T-cell (primary cell): ENCODE measurements at places on chromosomes 11 and 22.
A peak's percentile ranks its signal among the peaks of the same experiment; 100 is the strongest.

DNA sequence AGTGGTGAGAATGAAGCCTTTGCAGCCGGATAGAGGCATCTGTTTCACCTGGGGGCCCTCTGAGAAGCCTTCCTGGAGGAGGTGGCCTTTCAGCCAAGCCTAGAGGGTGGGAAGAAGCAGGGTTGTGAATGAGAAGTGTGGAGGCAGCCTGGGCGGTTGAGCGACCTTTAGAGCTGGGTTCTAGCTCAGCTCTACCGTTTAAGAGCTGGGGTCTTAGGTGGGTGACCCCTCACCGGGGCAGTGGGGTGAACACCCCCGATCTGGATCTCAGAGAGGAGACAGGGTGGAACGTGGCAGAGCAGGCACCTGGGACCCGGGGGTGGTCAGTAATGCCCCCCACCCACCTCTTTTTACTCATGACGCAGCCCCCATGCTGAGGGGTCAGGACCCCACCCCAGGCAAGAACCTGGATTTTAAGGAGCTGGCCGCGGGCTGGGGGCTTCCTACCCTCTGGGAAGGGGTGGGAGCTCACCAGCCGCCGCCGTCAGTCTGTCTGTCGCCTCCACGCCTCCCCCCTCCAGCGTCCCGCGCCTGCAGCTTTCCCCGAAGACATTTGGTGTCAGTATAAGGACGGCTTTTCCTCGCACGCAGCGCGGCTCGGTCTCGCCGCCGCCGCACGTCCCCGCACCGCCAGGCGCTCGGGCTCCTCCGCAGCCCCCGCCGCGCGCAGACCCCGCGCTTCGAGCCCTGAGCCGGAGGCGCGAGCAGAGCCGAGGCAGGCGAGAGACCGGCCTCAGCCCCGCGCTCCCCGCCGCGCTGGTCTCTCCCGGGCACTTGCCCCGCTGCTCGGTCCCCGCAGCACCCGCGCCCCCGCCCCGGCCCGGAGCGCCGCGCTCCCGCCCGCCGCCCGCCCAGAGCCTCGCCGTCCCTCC is 13.3 kb upstream of the CACNA1I start:
- DNase-seq: peak; percentile 39

- no peak for DNase-seq
Measured at GRCh38 chr11:95766701-95767100, 22.9 kb downstream of the FAM76B start.

DNA sequence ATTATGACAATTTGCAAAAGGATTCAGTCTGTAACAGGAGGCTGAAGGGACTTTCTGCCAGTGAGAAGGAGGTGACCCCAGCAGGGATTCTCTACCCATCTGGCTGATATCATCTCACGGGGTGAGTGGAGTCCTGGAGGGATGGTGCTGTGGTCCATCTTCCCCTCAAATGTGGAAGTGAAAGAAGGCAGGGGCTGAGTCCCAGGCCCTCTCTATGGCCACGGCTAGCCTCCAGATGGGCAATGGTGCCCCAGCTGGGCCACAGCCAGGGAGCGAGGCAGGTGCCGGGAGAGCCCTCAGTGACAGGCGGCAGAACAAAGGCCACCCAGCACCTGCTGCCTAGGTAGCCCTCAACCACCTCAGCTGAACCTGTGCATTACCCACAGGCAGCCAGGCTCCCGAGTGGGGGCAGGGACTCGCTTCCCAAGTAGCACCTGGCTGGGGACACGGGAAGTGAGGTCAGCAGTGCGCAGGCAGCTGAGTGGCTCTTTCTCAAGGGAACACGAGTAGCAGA is 6.7 kb downstream of the NECTIN1 start:
- DNase-seq: no peak

DNA sequence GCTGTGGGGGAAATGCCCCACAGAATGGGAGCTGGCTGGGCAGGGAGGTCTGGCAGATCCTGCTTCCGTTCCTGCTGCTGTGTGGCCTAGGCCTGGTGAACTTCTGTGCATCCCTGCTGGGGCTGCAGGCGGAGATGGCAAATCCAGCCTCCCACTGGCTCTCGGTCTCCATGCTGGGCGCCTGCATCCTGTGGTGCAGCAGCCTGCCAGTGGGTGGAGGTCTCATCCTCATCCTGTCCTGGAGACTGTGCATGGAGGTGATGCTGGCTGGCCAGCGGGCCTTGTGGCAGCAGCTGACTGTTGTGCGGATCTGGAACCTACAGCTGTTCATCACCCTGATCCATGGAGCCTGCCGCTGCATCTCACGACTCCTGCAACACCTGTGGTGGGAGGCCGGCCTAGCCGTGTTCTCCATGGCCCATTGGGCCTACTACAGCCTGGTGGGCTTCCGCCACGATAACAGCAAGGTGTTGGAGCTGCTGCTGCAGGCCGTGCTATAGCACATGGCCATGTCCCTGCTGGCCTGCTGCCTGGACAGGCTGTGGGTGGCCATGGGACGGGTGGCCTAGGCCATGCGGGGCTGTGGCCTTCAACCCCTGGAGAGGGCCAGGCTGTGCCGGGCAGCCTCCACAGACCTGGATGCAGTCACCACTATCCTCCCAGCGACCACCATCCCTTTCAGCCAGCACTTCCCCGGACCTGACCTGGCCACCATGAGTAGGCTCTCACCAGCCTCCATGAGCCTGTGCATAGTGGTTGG is 8.8 kb upstream of the RPL3 start:
- no peak for DNase-seq

DNA sequence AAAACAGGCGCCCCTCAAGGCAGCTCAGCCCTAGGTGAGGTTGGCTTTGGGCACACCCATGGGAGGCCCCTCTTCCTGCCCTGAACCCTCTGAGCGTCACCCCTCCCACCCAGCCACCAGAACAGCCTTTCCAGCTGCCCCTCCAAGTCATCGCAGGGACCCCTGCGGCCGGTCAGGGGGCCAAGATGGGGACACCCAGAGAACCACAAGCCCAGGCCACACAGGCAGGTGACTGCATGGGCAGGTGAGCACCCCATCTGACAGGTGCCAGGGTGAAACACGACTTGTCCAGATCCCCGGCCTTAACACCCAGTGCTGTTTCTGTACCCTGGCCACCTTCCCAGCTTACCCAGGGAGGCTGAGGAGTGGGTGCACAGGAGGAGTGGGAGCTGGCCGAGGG is 24.6 kb upstream of the GRAMD4 start:
- DNase-seq: no peak

DNA sequence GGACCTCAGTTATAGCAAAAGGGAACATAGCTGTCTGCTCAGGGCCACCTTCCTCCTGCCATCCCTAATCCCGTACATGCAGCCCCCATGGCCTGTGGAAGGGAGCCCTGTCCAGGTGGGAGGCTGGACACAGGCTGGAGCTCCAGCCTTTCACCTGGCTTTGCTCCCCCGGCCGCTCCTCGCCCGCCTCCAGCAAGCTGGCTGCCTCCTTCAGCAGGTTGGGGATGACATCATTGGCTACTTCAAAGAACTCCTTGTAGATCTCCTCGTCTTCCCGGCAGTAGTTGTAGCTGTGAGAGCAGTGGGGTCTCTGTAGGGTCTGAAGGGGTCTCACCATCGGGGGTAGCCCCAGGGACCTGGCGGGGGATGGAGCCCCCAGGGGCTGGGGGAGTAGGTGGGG is 2.5 kb upstream of the MAP4K2 start:
- no peak for DNase-seq

GRCh38 chr22:20316217-20316843 is 3.5 kb downstream of the DGCR6L start:
- DNase-seq: no peak

GRCh38 chr11:126755526-126755925 is 245.0 kb downstream of the KIRREL3 start:
- DNase-seq: no peak

DNA sequence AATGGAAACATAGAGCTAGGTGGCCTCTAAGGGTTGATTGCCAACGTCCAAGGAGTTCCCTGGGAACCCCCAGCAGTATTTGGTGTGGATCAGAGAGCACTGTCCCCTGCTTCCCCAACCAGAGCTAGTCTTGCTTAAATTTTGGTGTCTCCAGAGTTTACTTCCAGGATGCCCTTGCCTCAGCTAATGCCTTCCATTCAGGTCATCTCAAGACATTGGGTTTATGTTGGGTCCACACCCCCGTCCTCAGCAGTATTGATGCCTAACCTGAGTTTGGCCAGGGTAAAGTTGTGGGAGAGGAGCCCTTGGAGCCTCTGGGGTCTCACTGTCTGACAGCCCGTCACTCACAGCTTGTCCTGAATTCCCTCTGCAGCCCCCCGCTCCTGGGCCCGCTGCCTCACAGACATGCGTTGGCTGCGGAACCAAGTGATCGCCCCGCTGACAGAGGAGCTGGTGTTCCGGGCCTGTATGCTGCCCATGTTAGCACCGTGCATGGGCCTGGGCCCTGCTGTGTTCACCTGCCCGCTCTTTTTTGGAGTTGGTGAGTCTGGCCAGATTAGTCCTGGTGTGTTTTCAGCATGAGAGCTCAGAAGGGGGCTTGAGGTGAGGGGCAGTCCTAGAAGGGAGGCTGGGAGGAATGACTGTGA is 1.4 kb downstream of the RCE1 start:
- DNase-seq: no peak

- no peak for DNase-seq
Measured at GRCh38 chr11:119936426-119936825, 201.5 kb downstream of the TRIM29 start.

DNA sequence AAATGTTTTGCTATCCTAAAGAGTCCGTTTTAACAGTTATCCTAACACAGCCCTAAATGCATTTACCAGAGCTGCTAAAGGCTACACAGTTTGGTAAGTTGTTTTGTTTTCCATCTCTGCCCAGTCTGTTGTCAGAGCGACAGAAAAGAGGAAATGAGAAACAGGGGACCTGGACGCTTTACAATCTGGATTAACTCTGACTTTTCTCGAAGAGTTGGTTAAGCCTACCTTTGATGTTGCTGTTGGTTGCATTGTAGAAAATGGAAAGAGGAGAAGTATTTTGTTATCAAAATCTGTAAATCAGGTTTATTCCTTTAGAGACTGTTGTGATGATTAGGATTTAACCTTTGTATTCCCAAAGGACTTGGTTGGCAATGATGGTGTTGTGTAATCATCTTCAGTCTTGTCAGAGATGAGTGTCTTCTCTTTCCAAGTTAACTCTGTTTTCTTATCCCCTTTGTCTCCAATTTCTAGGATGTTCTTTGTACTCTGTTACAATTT is 481 bp downstream of the ANGPTL5 start:
- DNase-seq: no peak

- DNase-seq: no peak
Measured at GRCh38 chr11:116366980-116367645, 405.7 kb downstream of the BUD13 start.

DNA sequence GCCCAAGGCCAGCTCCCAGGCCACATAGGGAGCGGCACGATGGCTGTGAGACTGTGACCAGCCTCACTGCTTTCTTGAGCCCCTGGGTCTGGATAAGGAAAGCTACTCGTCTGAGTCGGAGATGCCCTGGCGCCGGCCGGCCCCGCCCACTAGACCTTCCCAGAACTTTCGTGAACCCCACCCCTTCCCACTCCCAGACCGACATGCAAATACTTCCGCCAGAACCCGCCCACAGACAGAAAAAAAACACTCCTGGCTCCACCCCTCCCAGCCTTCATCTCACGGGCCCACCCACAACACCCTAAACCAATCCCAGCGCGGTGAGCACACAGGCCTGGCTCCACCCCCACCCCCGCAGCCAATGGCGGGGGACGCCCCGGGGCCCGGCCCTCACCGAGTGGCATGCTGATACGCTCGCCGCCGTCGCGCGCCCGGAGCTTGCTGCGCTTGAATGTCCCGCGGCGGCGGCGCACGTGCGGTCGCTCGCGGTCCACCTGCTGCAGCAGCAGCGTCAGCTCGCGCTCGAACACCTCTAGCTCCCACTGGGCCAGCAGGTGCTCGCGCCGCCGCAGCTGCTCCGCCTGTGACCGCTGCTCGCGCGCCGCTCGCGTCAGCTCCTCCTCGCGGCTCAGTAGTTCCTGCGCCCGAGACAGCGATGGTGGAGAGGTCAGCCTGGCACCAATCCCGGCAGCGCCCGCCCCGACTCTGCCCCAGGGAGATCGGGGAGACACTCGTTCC is 7.0 kb downstream of the MAP3K11 start:
- DNase-seq: no peak

- no peak for DNase-seq
Measured at GRCh38 chr22:31229402-31230079, 17.4 kb downstream of the LIMK2 start.

GRCh38 chr11:14376920-14377319 is 17.9 kb upstream of the RRAS2 start:
- DNase-seq: no peak

GRCh38 chr11:62201376-62201775 is 7.1 kb upstream of the SCGB2A1 start:
- no peak for DNase-seq

DNA sequence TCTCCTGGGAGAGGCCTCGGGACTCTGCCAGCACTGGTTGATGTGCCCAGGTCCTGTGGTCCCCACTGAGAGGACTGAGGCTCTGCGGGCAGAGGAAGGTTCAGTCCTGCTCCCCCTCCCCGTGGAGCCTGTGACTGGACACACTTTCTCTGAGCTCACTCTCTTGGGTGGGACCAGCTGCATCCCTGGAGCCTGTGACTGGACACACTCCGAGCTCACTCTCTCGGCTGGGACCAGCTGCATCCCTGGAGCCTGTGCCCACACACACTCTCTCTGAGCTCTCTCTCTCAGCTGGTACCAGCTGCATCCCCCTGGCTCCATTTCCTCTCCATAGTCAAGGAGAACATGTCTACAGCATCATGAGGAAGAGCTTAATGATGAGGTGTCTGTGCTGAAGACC is 39.5 kb downstream of the TOLLIP start:
- DNase-seq: no peak

DNA sequence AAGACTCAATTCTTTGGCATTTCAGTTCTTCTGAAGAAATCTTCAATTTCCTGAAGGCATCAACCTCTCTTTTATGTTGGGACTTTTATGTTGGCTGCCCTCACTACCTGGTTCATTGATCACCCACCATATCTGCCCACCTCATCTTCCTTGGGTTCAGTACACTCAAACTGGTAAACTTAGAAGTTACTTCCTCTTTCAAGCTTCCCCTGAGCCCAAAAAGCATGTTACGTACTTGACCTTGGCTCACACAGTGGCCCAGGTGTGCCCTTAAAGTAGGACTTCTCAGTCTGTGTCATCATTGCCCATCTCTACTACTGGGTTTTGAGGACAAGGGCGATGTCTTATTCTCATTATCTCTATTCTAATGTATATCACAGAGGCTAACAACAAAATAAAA is 86.1 kb downstream of the GRIA4 start:
- no peak for DNase-seq

- DNase-seq: peak; percentile 33
Measured at GRCh38 chr11:6655020-6655789, 404 bp downstream of the DCHS1 start.
